Activated T-helper 2 cell treated with anti-CD3 and anti-CD28 coated beads, Interferon-gamma antibody, Interleukin-2, Interleukin-4, amounts not matched to agents 10 μg/mL and 5 μg/mL and 100 μg/mL, durations not matched to agents 14 hours and 24 hours and 36 hours (primary cell): ENCODE measurements at places on chromosomes 1 and 21.

GRCh38 chr1:211589782-211590721 is 11.1 kb upstream of the SLC30A1 start:
- DNase-seq = no peak

DNA sequence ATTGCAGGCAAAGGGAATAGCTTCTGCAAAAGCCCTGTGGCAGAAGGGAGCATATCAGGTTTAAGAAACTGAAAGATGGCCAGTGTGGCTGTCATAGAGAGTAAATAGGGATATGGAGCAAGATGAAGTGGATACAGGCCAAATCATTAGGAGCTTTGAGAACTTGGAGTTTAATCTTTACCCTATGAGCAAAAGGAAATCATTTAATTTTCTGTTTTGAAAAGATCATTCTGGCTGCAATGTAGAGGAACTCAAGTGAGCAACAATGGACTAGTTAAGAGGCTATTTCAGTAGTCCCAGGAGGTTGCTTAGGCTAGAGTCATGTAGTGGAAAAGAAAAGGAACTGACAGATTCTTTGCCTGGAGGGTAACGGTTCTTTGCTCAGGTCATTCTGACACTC is 47.2 kb downstream of the RAP1A start:
- DNase-seq = no peak

DNA sequence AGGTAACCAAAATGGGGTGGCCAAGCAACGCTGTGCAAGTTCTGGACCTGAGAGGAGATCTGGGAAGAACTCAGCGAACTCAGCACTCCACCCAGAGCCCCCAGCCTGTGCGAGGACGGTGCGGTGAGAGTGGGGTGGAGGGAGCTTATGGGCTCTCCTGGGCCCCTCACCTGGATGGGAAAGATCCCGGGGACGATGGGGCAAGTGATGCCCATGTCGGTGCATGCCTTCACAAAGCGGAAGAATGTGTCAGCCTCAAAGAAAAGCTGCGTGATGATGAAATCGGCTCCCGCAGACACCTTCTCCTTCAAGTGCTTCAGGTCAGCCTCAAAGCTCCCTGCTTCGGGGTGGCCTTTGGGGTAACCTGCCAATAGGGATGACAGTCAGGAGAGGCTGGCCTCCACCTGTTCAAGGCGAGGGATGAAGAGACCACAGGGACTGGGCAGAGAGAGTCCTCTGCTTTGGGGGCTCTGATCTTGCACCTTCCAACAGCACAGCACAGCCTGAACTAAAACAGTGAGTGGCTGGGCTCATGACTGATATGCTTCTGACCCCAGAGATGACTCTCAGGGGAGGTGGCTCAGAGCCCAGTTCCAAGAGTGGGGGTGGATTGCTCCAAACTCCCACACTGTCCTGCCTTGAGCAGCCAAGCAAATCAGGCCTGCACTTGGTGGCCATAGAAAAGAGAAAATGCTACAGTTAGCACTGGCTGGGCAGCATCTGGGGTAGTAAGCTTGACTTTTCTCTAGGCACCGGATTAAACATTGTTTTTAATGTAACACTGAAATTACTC is 9.5 kb downstream of the MTHFR start:
- no peak for DNase-seq

DNA sequence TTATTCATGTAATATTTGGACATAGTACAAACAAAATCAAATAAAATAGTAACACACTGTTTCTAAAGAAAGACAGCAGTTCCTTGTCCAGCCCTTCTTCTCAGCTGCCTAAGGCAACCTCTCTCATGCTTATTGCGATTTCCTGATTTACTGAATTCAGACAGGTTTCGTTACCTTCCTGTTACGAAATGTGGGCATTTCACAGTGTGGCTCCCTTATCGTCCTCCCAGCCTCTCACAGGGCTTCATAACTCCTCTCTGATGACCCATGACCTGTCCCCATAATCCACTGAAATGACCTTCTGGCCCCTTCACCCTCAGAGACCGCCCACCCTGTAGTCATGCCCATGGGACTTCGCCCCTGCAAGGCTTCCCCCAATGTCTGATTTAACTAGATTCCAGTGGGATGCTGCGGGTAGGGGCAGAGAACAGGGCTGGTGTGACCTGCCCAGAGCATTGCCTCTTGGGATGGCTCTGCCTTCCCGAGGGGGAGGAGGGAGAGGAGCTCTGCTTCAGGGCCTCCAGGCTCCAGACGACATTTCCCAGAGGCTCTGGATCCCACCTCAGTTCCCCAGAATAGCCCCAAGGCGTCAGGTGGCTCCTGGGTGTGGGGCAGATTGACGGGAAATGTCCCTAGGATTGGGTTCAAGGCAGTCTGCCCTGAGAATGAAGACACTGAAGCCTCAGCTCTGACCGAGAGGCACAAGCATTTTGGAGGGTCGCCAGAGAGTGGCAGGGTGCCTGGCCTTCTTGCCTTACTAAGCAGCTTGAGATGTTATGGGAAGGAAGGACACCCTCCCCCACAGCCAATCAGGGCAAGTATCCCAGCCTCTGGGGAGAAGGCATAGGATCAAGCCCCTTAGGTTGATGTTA is 20.6 kb downstream of the PADI2 start:
- DNase-seq = no peak

DNA sequence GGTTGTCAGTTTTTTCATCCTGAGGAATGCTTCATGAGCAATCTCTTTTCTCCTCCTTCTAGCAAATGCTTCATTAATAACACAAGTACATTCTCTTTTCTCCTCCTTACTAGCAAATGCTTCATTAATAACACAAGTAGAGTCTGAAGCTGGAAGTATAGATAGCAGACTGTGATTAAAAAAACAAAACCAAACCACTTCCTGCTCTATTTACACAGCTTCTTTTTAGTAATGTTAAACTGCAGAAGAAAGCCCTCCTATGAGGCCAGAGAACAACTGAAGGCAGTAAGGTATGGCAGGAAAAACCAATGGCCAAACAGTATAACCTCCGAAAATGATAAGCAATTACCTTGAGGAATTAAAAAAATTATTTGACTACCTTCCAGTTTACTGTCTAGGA is 90.1 kb downstream of the ZSWIM5 start:
- DNase-seq = no peak

GRCh38 chr1:153386500-153386901 is 4.4 kb downstream of the S100A8 start:
- DNase-seq = no peak

- DNase-seq = no peak
Measured at GRCh38 chr1:212669600-212669999, 30.0 kb downstream of the BATF3 start.

GRCh38 chr1:30535595-30536325 is 187.6 kb downstream of the MATN1 start:
- no peak for DNase-seq

- no peak for DNase-seq
Measured at GRCh38 chr1:189607477-189608096, 870.1 kb downstream of the BRINP3 start.

DNA sequence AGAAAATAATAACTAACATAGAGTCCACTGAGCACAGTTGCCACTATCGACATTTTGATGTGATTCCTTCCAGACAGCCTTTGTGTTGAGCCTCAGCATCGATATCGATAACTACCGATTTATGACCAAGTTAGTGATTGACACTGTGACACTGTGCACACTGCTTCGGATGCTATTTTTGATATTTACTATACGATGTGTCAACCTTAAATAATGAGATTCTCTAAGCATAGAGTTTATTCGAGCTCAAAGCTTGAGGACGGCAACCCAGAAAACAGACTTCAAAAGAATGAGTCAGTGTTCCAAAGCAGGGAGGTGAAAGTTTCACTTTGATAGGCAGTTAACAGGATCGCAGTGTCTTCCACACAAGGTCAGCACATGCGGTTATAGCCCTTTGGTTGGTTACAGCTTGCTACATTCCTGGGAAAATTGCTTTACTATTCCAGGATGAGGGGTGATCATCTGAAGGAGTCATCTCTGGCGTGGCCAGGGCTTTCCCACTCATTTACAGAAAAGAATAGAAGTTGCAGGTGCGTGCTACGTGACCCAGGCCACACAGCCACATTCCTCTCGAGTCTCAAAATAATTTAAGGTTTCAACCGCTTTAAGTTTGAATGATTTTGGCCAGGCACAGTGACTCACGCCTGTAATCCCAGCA is 53.6 kb upstream of the EFHD2 start:
- no peak for DNase-seq

- no peak for DNase-seq
Measured at GRCh38 chr21:34598931-34599400, 15.9 kb downstream of the RCAN1 start.

GRCh38 chr1:41751804-41752513 is 166.8 kb downstream of the HIVEP3 start:
- no peak for DNase-seq

- no peak for DNase-seq
Measured at GRCh38 chr1:62781841-62782543, 1.9 kb upstream of the ATG4C start.

DNA sequence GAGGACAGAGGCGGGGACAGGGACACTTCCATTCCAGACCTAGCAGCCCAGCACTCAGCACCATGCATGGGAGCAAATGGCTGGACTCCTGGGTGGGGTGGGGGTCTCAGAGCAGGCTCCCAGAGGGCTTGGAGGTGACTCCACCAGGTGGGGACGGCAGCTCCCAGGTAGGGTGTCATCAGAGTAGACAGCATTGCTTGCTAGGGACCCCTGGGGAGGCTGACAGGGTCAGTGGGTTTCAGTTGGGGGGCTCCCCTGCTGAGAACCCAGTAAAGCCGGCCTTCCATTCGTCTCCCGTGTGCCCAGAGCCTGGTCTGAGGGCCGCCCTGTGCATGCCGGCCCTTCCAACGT is 4.8 kb upstream of the GJC2 start:
- no peak for DNase-seq

DNA sequence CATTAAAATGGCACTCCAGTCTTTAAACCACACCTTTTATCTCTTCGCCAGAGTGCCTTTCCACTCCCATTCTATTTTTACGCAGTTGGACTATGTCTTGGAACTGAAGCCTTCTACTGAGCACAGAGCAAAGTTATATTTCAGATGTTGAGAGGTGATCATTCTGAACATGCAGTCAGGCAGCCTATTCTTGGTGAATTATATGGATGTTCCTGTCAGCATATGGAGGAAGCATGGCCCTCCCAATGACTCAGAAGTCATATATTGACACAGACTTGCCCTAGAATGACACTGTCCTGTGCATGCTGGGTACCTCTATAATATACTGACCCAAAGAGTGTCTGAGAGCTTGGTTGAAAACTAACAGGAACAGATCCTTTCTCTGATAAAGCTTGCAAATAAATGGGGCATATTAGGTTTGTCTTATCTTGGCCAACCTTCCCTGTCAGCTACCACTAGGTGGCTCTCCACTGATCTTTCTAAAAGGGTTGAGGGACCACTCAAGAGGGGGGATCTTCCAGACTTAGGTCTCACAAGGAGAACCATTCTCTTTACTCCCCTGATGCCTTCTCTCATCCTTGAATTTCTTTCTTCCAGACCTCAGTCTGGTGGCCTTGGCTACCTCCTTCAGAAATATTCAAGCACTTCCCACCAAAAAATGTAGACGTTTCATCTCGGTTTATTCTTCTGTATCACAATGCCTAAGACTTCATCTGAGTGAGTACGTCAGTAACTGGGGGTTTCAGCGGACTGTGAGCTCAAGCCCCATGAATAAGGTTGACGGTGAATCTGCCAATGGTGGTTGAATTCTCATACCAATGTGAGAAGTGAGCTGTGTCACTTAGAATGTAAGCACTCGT is 11.8 kb upstream of the ALG14 start:
- DNase-seq = no peak

DNA sequence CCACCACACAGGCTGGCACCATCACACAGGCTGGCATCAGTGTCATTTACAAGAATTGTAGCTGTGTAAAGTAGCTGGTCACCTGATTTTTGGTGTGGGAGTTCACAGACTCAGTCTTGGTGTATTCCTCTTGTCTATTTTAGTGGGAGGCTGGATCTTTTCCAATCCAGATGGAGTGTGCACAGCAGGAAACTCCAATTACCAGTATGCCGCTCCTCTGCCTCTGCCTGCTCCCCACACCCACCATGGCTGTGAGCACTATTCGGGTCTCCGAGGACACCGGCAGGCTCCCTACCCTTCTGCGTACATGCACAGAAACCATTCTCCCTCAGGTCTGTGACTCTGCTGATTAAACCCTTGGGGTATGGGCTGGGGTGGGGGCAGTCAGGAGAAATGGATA is 24.2 kb downstream of the TBX19 start:
- DNase-seq = no peak

DNA sequence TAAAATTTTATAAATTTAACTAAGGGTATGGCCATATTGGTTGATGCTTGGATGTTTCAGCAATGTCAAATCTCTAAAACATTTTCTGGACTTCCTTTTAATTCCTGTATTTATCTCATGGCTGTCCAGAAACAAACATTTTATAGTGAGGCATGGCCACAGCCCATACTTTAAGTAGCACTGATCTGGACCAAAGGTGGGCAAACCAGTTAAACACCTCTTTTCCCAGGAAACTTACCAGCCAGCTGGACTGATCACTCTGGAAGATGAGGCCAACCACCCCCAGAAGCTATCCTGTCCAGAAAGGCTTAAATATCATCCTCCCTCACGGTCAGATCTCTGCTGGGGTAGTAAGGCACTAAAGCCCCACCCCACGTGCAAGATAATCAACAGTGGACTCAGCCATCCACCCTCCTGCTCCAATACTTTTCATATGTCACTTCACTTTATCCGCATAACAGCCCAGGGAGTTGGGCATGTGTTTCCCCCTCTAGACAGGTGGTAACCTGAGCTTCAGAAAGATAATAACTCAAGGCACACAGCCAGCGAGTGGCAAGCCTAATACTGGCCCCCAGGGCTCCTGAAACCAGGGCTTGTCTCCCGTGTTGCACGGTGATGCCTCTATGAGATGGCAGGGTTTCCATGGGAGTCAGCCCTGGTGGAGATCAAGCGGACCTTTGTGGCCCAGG is 120.5 kb upstream of the NGF start:
- no peak for DNase-seq

DNA sequence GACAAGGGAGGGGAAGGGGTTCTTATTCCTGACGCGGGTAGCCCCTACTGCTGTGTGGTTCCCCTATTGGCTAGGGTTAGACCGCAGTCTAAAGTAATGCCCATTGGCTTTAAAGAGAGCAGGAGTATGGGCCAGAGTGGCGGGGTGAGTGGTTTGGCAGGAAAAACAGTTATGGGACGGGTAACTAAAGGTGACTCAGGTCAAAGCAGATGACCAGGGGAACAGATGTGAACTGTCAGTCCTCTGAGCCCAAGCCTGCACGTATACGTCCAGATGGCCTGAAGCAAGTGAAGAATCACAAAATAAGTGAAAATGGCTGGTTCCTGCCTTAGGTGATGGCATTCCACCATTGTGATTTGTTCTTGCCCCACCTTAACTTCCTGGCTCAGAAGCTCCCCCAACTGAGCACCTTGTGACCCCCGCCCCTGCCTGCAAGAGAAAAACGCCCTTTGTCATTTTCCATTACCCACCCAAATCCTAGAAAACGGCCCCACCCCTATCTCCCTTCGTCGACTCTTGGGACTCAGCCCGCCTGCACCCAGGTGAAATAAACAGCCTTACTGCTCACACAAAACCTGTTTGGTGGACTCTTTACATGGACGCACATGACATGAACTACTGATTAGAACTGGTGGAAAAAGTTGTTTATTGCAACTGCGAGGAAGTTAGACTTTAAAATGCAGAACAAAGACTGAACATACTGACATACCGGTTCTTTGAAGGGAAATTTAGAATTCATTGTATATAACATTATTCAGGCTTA is 758 bp upstream of the ATAD3B start:
- DNase-seq = no peak
